Sigmoid colon (tissue), 7 donors: ENCODE measurements at places on chromosomes 11 and 22. TPM values are rescaled to one million over a fixed set of nuclear protein-coding genes. Genes with fewer than 3 reads are reported as not detected.

The ATM gene
- total RNA-seq: 52.7 TPM

The TPBGL gene
- total RNA-seq: 0.33 TPM

- no peaks in the 10 kb centered on the region for H3K27me3 ChIP-seq
- DNase-seq: no peak
- H3K36me3 ChIP-seq: peaks cover 17% of the 10 kb centered on the region
- peaks cover 13% of the 10 kb centered on the region for H3K4me1 ChIP-seq
- H3K27ac ChIP-seq: no peak overlapping the region
These were observed 23.8 kb downstream of the CAPRIN1 start for GRCh38 chr11:34075178-34075820.

- DNase-seq: no peak
- H3K27ac ChIP-seq: no peak overlapping the region
- H3K4me3 ChIP-seq: no peak overlapping the region
- H3K27me3 ChIP-seq: peaks cover 30% of the 10 kb centered on the region
- H3K4me1 ChIP-seq: no peaks in the 10 kb centered on the region
- H3K36me3 ChIP-seq: no peaks in the 10 kb centered on the region
These were observed 19.2 kb upstream of the TMPRSS6 start for GRCh38 chr22:37128555-37129281.

DNA sequence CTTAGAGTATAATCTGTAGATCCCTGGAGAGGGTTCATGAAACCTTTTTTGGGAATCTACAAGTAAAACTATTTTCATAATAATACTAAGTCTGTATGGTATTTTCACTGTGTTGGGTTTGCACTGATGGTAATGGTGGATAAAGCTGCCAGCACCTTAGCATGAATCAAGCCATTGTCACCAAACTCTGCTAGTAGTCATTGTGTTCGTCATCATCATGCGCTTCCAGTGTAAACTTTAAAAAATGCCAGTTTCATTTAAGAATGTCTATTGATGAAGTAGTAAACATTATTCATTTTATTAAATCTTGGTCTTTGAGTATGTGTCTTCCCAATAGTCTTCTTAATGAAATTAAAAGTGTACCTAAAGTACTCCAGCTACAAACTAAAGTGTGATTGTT, 15.0 kb downstream of the ALKBH3 start:
- peaks cover 96% of the 10 kb centered on the region for H3K36me3 ChIP-seq
- DNase-seq: no peak
- H3K27me3 ChIP-seq: no peaks in the 10 kb centered on the region
- no peak overlapping the region for H3K27ac ChIP-seq

DNA sequence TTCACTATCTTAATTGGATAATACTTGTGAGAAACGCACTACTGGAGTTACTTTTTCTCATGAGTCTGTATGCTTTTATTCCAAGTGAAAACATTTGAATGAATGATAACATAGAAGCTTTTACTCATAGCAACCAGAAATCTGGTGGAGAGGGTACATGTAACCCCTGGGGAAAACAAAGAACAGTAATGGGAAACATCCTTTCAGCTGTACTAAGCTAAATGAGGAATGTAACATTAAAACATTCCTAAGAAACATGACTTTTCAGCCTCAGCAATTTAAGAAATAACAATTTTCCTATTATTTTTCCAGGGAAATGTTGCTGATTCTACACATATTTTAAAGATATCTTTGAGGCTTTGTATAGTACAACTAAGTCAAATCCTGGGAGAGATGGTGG, 97.2 kb upstream of the CEP126 start:
- no peak for DNase-seq
- no peaks in the 10 kb centered on the region for H3K36me3 ChIP-seq
- no peaks in the 10 kb centered on the region for H3K27me3 ChIP-seq
- no peaks in the 10 kb centered on the region for H3K4me1 ChIP-seq
- H3K27ac ChIP-seq: no peak overlapping the region
- no peak overlapping the region for H3K4me3 ChIP-seq
